ENCODE measurements at places on chromosomes 3 and 15.

DNA sequence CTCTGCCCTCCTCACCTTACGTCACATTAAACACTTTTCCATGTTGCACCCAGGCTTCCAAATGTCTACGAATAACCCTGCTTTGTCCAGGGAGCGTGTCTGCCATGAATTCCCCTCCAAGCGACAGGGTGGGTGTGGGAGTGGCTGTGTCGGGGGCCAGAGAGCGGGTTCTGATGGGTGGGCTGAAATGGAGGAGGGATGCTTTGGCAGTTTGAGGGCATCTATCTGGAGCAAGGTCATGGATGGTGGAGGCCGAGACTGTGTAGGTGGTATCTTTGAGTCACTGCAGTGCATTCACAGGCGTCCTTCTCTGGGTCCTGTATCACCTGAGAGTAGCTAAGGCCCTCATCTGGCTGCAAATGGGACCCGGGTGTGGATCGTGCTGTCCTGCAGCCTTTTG lies 36.6 kb downstream of the SMAD6 start:
- no peak for DNase-seq

DNA sequence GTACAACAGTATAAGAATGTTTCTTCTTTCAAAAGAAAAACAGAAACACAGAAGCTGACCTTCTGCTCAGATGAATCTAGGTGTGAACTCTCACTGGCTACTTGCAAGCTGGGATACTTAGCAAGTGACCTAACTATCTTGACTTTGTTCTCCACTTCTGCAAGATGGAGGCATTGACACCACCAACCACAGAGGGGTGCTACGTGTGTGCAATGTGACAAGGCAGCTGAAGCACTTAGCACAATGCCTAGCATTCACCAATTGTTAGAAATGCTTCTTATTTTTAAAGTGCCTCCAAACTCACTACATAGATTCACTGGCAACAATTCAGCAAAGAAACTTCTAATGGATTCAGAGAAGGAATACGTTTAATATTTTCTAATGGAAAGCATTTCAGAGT lies 331.4 kb upstream of the WNT5A start:
- no peak for DNase-seq

GRCh38 chr3:117144853-117145252 lies 435.3 kb downstream of the TUSC7 start:
- DNase-seq: no peak

- no peak for DNase-seq
Measured at GRCh38 chr3:13157986-13158385, 84.8 kb upstream of the IQSEC1 start.

DNA sequence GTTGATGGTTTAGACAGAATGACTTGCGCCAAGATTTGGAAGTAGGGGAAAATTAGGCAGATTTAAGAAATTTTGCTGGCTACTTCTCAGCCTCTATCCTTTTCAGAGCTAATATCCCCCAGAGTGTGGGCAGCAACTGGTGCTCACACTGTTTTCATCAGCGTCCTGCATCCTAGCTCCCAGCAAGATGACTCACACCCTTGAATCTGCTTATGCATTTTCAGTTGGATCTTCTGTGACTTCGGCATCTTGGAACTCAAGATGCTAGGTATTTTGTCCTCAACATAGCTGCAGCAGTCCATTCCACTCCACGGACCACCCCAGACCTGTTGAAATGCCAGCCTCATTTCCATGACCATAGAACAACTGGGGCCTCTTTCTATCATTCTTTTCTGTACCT lies 336.1 kb upstream of the NR2F2 start:
- no peak for DNase-seq

DNA sequence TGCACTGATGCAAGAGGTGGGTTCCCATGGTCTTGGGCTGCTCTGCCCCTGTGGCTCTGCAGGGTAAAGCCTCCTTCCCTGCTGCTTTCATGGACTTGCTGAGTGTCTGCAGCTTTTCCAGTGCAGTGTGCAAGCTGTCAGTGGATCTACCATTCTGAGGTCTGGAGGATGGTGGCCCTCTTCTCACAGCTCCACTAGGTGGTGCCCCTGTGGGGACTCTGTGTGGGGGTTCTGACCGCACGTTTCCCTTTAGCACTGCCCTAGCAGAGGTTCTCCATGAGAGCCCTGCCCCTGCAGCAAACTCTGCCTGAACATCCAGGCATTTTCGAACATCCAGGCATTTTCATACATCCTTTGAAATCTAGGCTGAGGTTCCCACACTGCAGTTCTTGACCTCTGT lies 329.8 kb upstream of the NAALADL2 start:
- DNase-seq: no peak

DNA sequence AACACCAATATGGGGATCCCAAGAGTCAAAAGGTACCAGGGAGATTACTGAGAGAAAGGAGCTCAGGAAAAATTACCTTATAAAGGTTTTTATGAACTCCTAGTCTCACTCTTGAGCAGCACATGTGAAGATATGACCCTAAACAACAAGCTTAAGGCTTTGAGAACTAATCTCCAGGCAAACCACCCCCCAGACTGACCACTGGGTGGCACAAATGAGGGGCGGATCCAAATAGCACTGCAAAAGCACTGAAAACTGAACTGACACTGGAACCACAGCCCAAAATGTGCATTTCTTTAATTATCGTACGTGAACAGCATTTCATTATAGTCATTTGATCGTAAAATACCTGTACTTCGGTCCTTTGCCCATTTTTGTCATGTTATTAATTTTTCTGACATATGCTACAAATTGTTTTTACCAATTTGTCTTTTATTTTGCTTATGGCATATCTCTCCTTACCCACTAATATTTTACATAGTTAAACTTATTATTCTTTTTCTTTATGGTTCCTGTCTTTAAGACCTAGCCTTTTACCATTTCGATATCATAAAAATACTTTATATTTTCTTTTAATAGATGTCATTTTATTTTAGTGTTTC lies 31.5 kb upstream of the TFDP2 start:
- no peak for DNase-seq

- DNase-seq: no peak
Measured at GRCh38 chr3:46843508-46843907, 19.7 kb downstream of the MYL3 start.

- DNase-seq: no peak
Measured at GRCh38 chr15:99104788-99105513, at the start of gene SYNM. Gene SYNM (plus strand): TSS chr15:99105080. CDS start chr15:99105200, 120 bp downstream.

- no peak for DNase-seq
Measured at GRCh38 chr3:12907729-12908128, 66.4 kb upstream of the RPL32 start.

DNA sequence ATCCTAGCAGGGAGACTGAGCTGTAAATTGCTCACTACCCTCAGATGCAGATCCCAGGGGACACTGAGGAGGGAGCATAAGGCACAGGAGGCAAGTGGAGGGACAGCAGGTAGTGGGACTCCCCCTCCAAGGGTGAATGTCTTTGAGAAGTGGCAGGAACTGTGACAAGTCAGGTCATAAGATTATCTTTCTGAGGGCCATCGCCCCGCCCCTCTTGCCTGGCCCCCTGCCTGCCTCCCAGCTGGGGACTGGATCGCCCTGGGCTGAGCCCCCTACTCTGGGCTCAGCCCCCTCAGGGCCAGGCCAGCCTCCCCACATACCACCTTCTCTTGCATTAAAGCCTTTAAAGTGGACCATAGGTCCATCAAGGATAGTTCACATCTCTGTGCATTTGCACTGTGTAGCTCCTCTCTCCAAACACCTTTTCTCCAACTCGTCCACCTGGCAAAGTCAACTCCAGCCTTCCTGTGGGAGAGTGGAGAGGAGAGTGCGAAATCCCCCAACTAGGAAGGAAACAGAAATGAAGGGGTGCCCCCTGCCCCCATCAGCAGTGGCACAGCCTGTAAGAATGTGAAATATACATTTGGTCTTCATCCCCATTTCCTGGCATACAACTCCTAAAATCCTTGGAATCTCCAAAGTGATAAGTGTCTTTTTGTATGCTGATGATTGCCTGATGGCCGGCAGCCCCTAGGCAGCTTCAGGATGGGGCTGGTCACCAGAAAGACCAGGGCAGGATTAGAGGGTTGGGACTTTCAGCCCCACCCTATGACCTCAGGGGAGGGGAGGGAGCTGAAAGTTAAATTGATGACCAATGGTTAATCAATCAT lies 14.7 kb downstream of the PIF1 start:
- DNase-seq: no peak

GRCh38 chr3:131717493-131717892 lies 214.7 kb upstream of the MRPL3 start:
- no peak for DNase-seq

DNA sequence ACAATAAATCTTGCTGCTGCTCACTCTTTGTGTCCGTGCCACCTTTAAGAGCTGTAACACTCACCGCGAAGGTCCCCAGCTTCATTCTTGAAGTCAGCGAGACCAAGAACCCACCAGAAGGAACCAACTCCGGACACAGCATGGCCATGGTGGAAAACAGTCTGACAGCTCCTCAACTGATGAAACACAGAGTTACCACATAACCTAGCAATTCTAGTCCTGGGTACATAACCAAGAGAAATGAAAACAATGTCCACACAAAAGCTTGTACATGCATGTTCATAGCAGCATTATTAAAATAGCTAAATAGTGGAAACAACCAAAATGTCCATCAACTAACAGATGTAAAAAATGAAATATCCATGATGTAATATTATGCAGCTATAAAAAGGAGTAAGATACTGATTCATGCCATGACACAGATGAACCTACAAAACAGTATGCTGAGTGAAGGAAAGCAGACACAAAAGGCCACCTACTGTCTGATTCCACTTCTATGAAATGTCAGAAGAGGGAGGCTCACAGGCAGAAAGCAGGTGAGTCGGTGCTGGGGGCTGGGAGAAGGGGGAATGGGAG lies 36.8 kb downstream of the VGLL4 start:
- DNase-seq: no peak

GRCh38 chr3:59131016-59131766 lies 81.4 kb upstream of the CFAP20DC start:
- DNase-seq: no peak

DNA sequence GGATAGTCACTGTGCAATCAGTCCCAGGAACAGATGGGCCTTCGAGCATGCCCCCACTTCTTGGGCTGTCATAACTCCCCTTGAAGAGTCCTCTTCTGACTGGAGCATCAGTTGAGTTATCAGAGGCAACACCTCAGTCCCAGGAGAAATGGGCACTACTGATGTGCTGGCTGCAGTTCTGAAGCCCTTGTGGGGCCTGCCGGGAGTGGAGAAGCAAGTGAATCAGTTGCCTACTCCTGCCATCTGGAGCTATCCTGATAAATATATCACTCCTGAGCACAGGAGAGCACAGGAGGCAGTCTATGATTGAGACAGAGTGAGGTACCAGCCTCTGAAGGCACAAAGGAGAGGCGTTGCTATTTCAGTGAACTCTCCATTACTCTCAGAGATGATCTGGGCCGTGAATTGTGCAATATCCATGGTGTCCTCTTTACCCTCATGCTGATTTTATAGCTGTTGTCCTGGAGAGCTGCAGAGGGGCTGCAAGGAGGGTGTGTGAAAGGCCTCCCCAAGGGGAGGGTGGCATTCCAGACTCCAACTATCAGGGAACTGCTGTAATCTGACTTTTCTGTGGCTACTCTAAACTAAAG lies 344.2 kb upstream of the ROPN1 start:
- no peak for DNase-seq

DNA sequence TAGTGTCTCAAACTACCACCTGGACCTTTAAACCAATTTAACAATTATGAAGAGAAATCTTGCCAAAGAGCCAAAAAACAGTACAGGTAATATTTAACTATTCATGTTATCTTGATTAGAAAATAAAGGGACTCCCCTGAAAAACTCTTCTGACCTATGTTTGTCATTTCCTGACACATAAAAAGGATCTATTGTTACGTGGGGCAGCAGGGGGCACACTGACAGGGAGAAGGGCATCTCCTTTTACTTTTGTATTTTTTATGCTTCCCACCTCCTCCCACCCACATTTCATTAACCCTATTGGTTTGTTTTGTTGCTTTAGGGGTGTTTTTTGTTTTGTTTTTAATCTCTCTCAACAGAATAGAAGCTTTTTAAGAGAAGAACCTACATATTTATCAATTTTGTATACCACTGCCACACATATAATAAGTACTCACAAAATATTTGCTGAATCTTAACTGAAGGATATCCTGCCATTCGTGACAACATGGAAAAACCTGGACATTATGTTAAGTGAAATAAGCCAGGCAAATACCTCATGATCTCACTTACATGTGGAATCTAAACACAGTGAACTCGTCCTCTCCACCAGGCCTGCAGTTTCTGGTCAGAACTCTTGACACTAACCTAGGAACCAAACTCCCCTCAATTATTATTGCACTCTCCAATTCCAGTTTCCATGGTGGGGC lies 17.7 kb downstream of the STAG1 start:
- DNase-seq: no peak

GRCh38 chr3:87329065-87329464 lies 52.7 kb upstream of the POU1F1 start:
- DNase-seq: no peak

DNA sequence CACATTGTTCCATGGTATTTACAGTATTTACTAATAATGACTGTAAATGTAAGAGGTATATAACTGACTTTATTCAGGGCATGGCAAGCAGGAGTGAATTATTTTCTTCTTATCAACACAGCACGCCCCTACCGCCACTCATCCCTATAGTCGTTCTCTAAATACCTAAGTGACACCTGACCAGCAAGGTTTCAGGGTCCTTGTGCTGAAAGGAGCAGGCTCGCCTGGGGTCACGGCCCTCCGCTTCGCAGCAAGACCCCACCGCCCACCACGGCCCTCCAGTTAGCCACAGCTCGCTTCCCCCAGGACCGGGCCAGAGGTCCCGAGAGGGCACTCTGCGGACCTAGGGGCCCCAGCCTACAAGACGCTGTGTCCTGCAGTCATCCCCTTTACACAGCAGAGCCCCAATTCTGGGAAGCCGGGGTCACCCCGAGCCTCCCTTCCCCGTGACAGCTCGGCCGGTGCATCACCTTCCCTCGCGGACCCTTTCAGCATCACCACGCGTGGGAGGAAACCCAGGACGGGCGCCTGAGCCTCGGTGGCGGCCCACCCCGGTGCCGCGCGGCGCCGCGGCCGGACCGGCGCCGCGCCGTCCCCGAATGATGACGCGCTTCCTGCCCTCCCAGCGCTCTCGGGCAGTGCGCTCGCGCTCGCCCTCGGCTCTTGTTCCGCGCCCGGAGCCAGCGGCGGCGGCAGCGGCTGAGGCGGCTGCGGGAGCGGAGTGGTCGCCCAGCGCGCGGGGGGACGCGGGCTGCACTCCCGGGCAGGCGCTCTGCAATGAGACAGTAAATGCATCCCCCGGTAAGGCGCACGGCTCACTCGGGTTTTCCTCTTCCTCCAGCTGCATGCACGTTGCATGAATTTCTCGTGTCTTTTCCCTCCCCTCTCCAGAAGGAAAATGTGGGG lies 225.1 kb upstream of the C2CD4B start:
- DNase-seq: peak; percentile 19

DNA sequence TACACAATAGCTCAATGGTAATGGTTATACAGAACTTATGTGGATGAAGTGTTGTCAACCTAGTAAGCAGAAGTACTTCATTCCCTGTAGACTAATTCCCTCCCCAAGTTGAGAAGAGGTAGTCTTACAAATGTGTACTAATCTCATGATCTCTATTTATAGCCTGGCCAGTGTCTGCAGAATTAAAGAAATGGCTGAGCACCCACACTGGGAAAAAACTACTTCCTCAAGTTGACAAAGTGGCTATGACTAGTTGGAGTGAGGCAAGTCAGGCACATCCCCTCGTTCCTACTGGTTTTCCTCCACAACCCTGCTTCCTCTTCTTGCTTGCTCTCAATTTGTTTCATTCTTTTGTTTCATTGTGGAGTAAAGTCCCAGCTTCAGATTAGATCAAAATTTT lies 566.7 kb upstream of the ZNF717 start:
- DNase-seq: no peak

GRCh38 chr3:48711727-48712126 lies 5.3 kb downstream of the IP6K2 start:
- no peak for DNase-seq

- no peak for DNase-seq
Measured at GRCh38 chr15:52440414-52440813, 88.3 kb downstream of the MYO5A start.

- DNase-seq: no peak
Measured at GRCh38 chr15:51155016-51155580, 60.4 kb upstream of the TNFAIP8L3 start.

Data from T-helper 17 cell (primary cell).